Cardiac muscle cell (in vitro differentiated cells and primary cell): ENCODE measurements at places on chromosomes 5 and 9. TPM values are rescaled to one million over a fixed set of nuclear protein-coding genes. Genes with fewer than 3 reads are reported as not detected.

Gene TRIM36
- polyA plus RNA-seq, result 1.4 and 4.6 TPM in 2 replicates

Gene DCTN4
- polyA plus RNA-seq, result 26.7 and 32.2 TPM in 2 replicates

DNA sequence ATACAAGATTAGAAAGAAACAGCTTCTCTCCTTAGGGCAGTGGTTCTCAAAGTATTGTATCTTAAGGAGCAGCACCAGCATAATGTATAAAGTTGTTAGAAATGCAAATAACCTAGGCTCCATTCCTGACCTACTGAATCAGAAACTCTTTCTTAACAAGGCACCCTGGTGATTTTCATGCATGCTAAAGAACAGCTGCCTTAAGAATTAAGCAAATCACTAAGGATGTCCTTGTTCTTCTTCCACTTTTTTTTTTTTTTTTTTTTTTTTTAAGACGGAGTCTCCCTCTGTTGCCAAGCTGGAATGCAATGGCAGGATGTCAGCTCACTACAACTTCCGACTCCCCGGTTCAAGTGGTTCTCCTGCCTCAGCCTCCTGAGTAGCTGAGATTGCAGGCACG lies 1095.2 kb upstream of the EDIL3 start:
- no peaks in the 10 kb centered on the region for H3K27me3 ChIP-seq
- H3K27ac ChIP-seq, result no peak overlapping the region
- DNase-seq, result no peak

GRCh38 chr5:51599587-51599986 lies 216.3 kb downstream of the ISL1 start:
- no peak for DNase-seq
- no peaks in the 10 kb centered on the region for H3K27me3 ChIP-seq
- no peak overlapping the region for H3K4me3 ChIP-seq
- H3K27ac ChIP-seq, result no peak overlapping the region
- H3K4me1 ChIP-seq, result no peaks in the 10 kb centered on the region
- H3K36me3 ChIP-seq, result no peaks in the 10 kb centered on the region

GRCh38 chr9:110476251-110476650 lies 103.3 kb downstream of the SVEP1 start:
- peaks cover 11% of the 10 kb centered on the region for H3K4me1 ChIP-seq
- peak overlapping the region; percentile 6 for H3K27ac ChIP-seq
- no peaks in the 10 kb centered on the region for H3K36me3 ChIP-seq
- DNase-seq, result peak; percentile 52
- no peaks in the 10 kb centered on the region for H3K27me3 ChIP-seq
- no peak overlapping the region for H3K4me3 ChIP-seq

Gene IFNA21
- not detected in 2 replicates for polyA plus RNA-seq

DNA sequence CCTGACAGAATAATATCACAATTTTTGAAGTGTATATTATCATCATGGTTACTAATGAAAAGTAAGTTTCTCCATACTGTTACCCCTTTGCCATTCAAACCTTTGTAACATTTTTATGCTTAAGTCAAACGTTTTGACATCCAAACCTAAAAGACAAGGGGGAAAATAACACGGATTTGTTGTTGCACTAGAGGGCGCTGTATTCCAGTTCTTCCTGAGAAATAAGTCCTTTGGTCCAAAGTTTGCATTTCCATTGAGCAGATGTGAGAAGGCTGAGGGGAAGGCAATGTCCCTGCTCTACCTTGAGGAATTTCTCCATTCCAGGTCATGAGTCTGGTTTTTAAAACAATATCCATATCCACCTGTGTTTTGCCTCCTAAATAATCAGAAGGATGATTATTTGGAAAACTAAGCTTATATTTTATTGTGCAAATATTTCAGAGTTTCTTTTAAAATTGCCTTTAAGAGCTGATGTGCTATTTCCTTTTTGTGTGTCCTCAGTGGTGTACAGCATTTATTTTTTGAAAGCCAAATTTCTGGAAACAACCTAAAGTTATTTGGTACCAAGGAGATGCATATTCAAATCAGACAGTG lies 9.7 kb downstream of the LECT2 start:
- no peaks in the 10 kb centered on the region for H3K4me1 ChIP-seq
- DNase-seq, result peak; percentile 93
- H3K4me3 ChIP-seq, result no peak overlapping the region
- no peaks in the 10 kb centered on the region for H3K36me3 ChIP-seq
